ENCODE measurements at places on chromosomes 2 and 18. TPM values are rescaled to one million over a fixed set of nuclear protein-coding genes. Genes with fewer than 3 reads are reported as not detected.

Gene FEV
- not detected for total RNA-seq

Gene KCNG3
- total RNA-seq: 1.3 TPM

Gene SOX11
- not detected for total RNA-seq

Gene SERPINB12
- total RNA-seq: not detected

Gene TMEM185B
- total RNA-seq: 52.0 TPM

Gene ADAM23
- 10.0 TPM for total RNA-seq

Gene INPP5D
- 0.69 TPM for total RNA-seq

Gene LCT
- 0.03 TPM for total RNA-seq

Gene ASB3
- total RNA-seq: 16.2 TPM
